ENCODE measurements at places on chromosomes 12 and 14.

GRCh38 chr12:93203361-93203760 lies 174.4 kb upstream of the NUDT4 start:
- DNase-seq, result no peak

DNA sequence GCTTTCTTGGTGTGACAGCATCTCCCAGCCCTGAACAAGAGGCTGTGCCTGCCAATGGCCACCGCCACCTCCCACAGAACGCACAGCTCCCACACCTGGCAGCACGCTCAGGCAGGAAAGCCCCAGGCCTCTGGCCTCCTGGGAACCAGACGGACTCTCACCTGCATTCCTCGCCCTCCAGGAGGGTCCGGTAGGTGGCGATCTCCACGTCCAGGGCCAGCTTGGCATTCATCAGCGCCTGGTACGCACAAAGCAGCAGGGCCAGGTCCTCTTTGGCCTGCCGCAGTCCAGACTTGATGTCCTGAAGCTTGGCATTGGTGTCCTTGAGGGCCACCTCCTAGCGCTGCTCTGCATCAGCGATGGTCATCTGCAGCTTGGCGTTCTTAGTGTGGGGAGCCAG lies 12.1 kb upstream of the KRT77 start:
- no peak for DNase-seq

DNA sequence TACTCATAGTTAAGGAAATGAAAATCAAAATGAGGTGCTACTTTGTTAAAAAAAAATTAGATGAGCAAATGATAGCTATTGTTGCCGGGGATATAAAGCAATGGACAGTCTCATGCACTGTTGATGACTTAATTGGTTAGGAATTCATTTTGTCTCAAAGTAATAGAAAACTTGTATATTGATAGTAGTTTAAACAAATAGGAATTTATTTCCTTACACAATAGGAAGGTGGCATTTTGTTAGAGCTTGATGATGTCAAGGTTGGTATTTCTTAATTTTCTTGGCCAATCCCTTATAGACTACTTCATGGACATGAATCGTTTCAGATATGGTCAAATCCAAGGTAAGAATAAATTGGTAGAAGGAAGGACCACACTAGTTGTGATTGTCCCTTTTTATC lies 7.8 kb downstream of the PRPF39 start:
- DNase-seq, result no peak

DNA sequence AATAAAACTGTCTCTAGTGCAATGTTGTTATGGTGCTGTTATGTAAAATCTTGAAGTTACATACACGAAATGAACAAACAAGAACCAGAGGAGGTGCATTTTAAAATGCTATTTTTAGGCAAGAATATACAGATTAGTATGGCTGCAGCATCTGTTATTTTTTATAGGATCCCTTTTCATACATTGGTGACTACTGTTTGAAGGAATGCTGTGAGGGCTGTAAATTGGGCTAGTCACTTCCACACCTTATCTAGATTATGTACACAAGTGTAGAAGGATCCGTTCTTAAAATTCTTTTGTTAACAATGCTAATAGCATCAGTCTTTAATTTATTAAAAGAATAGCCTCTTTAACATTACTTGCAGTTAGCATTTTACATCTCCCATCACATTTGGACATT lies 284.3 kb upstream of the MDGA2 start:
- no peak for DNase-seq

DNA sequence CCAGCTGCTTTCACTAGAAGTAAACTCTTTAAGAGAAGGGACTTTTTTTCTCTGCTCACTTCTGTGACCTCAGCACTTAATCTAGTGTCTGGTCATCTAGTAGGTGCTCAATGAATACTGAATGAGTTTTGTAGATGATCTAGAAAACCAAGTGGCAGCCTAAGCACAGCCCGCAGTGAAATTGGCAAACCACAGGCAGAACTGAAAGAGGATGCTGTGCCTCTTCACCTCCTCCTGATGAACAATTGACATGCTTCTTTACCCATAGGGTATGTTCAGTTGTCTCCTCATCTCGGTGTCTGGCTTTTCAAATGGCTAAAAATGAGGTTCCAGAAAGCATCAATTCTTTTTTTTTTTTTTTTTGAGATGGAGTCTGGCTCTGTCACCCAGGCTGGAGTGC lies 399.5 kb downstream of the RMST start:
- DNase-seq, result no peak

DNA sequence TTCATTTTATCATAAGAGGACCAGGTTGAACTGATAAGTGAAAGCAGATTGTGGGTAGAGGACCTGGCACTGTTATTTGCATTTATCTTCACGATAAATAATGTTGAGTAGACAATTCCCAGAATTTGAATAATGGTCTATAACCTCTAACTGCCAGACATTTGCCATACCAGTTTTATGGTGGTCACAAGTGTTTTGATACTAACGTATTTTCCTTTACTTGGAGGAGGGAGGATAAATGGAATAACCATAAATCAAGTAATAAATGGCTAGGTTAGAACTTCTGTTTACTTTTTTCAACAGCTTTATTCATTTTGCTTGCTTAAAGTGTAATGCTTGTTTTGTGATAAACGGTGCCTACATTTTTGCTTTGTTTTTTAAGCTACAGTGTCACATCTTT lies 9.5 kb downstream of the PAX9 start:
- DNase-seq, result no peak

GRCh38 chr14:65281991-65282895 lies 130.3 kb upstream of the FUT8 start:
- no peak for DNase-seq

GRCh38 chr14:60632257-60632656 lies 17.0 kb downstream of the SIX1 start:
- DNase-seq, result no peak

DNA sequence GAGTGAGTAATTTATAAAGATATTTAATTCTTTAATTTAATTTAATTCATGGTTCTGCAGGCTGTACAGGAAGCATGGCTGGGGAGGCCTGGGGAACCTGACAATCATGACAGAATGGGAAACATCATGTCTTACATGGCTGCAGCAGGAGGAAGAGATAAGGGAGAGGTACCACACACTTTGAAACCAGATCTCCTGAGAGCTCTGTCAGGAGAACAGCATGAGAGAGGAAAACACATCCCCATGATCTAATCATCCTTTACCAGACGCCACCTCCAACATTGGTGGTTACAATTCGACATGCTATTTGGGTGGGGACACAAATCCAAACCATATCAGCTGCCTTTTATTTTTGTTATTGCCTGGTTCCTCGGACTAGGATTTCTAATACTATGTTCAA lies 928.6 kb downstream of the TMEM121 start:
- no peak for DNase-seq

DNA sequence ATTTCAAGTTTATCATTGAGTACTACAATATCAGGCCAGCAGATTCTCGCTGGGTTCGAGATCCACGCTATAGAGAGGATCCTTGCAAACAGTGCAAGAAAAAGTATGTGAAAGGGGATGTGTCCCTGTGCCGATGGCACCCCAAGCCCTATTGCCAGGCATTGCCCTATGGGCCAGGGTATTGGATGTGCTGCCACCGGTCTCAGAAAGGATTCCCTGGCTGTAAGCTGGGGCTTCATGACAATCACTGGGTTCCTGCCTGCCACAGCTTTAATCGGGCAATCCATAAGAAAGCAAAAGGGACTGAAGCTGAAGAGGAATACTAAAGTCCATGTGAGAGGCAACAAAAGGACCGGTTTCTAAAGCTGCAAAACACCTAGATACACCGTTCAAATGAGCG lies 59.4 kb downstream of the ATG14 start:
- no peak for DNase-seq

DNA sequence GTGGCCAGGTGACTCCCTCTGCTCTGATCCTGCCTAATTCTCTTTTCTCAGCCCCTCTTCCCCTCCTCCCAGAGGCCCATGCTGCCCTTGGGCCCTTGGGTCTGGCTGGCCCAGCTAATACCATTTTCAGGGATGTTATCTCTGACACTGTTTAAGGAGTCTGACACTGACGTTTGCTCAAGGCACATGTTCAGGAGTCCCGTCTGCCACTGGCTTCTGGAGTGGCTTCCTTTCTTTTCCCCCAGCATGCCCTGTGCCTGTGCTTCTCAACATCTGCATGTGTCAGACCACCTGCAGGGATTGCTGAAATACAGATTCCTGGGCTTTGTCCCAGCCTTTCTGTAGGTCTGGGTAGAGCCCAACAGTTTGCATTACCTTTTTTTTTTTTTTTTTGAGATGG lies 128.9 kb downstream of the BCL11B start:
- no peak for DNase-seq

DNA sequence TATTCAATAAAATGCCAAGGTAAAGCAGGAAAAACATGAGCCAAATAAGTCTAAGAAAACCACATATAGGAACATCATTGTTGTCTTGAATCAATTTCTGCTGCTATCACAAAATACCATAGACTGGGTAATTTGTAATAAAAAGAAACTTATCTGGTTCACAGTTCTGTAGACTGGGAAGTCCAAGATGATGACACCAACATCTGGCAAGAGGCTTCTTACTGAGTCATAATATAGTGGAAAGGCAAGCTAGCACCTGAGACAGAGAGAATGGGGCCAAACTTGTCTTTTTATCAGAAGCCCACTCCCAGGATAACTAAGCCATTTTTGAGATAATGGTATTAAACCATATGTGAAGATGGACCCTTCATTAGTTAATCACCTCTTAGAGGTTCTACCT lies 975.9 kb downstream of the FLRT2 start:
- no peak for DNase-seq

Measured in CD4-positive, alpha-beta T cell treated with Interleukin-1 beta for 1 hour (primary cell).